ENCODE measurements at places on chromosomes 4 and X.
A peak's percentile ranks its signal among the peaks of the same experiment; 100 is the strongest.

DNA sequence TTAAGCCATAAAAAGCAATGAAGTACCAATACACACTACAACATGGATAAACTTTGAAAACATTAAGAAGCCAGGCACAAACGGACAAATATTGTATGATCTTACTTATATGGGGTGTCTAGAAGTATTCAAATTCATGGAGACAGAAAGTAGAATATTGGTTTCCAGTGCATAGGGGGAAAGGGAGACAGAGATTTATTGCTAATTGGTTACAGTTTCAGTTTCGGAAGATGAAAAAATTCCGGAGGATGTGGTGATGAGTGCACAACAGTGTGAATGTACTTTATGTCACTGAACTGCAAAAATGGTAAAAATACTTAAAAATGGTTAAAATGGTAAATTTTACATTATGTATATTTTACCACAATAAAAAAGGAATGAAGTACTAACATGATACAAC lies 5.1 kb upstream of the PRDX4 start:
- DNase-seq, result no peak

DNA sequence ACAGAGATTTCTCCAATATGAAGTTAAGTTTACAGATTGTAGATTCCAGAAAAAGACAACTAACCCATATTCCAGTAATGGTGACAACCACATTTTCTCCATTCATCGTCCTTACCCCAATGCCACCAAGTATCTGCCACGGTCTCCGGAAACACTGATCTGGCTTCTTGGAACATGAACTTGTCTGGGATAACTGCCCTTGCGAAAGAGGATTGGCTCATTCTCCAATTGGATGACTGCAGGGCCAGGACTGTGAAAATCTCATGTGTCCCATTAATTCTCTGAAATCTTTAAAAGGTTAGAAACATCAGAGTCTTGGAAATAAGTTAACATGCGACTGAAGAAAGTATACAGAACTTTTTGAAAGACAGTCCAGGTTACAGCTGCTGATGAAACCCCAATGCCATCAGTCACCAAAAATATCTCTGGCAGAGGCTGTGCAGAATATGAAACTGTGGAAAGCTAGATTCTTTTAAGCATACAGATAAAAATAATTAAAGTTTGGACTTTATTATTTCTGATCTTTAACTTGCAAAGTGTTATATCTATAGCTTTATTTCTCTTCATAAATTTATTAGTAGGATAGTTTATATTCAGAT lies 496.9 kb downstream of the PPARGC1A start:
- DNase-seq, result no peak

- DNase-seq, result no peak
Measured at GRCh38 chr4:147862043-147862692, 130.3 kb downstream of the ARHGAP10 start.

GRCh38 chr4:14646831-14647230 lies 355.4 kb upstream of the CPEB2 start:
- no peak for DNase-seq

DNA sequence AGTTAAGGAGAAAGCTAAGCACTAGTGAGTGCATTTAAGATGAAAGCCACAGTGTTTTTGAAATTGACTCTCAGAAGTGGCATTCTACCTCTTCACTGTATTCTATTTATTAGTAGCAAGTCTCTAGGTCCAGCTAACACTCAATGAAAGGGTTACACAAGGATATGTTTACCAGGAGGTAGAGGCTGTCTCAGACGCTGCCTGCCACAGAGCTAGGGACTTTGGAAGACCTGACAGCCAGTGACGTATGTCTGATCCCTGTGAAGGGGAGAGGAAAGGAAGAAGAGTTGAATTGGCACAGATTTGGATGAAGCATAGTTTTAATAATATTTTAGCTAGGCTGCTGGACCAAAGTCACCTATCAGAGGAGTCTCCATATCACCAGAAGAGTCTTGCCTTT lies 36.5 kb upstream of the KLHL2 start:
- no peak for DNase-seq

GRCh38 chr4:167578906-167579305 lies 344.6 kb upstream of the SPOCK3 start:
- no peak for DNase-seq

DNA sequence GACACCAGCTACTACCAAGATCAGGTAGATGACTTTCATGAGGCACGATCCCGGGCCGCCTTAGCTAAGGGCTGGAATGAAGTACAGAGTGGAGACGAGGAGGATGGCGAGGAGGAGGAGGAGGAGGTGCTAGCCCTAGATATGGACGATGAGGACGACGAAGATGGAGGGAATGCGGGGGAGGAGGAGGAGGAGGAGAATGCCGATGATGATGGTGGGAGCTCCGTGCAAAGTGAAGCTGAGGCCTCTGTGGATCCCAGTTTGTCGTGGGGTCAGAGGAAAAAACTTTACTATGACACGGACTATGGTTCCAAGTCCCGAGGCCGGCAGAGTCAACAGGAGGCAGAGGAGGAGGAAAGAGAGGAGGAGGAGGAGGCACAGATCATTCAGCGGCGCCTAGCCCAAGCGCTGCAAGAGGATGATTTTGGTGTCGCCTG lies 481 bp downstream of the UTP3 start:
- no peak for DNase-seq

DNA sequence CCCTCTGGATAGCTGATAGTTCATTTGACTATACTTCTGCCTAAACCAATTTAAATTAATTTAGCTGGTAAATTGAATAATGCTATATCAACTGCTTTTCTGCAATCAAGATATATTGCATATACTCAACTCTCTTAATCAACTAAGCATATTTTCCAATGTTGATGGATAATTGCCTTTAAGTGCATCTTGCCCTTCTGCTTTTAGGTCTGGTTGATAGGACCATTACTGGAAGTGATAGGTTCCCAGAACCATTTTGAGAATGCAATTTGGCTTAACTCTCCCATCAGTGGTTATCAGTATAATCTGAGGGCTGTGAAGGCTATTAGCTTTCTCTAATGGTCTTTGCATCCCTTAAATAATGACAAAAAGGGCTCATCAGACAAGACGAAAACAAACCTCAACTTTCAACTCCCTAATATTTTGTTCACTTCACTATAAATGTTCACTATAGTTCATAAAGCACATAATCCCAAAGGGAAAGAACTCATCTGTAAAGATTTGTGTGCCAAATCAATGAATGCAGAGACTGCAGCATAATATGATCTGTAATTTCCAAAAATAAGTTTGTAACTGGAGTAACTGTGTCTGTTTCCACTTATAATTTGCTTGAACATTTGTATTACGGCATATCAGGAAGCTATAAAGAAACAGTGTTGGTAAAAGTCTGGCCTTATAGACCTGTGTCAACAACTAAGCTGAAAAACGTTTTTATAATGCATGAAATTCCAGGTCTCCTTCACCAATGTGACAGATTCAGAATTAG lies 273.6 kb downstream of the FBXO8 start:
- DNase-seq, result no peak

- DNase-seq, result no peak
Measured at GRCh38 chrX:41542135-41542534, 95.0 kb downstream of the NYX start.

- no peak for DNase-seq
Measured at GRCh38 chr4:143700416-143701352, at the start of gene FREM3. TSS of gene FREM3 (minus strand) at chr4:143700675. CDS start at chr4:143700675, 0 bp downstream.

- no peak for DNase-seq
Measured at GRCh38 chr4:15805583-15806517, 27.7 kb downstream of the CD38 start.

DNA sequence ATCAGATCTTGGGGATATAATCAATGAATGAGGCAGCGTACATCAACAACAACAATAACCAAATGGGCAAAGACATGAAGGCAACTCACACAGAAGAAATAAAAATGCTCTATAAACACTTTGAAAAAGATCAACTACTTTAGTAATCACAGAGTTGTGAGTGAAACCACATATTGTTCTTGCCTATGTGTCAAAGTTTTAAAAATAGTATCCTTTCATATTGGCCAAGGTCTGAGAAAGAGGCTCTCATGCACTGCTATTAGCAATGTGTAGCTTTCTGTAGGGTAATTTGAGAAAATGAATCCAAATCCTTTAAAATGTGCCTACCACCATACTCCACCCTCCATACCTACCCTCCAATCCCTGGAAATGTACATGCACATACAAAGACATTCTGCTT lies 25.0 kb downstream of the COQ2 start:
- DNase-seq, result no peak

GRCh38 chr4:9952415-9952950 lies 68.8 kb downstream of the SLC2A9 start:
- DNase-seq, result no peak

- DNase-seq, result no peak
Measured at GRCh38 chr4:165222651-165222994, 15.3 kb downstream of the KLHL2 start.

GRCh38 chrX:54439960-54440871 lies at the start of gene TSR2:
TSS of gene TSR2 (plus strand) at chrX:54440404. CDS start at chrX:54440422, 18 bp downstream.
- DNase-seq, result peak; percentile 60

- no peak for DNase-seq
Measured at GRCh38 chr4:161010227-161010626, 1153.6 kb downstream of the FSTL5 start.

DNA sequence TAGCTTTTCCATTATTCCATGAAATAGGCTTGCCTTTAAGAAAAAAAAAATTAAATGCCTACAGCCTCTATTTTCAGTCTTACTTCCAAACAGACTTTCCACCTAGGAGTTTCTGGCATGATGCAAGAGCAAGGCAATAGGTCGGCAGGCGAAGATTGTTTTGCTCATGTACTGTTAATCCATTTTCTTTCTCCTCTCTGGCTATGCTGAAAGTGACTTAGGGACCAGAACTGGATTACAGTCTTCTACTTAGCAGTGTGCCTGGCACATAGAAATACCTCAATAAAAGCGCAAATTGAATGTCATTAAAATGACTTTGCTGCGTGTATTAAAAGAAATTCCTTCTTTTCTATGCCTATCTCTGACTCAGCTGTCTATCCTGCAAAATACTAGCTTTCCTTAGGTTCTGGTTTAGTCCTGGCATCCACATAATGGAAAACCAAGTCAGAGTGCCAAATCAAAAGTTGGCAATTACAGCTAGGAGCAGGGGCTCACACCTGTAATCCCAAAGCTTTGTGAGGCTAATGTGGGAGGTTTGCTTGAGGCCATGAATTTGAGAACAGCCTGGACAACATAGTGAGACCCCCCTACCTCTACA lies 51.9 kb downstream of the CC2D2A start:
- DNase-seq, result no peak

DNA sequence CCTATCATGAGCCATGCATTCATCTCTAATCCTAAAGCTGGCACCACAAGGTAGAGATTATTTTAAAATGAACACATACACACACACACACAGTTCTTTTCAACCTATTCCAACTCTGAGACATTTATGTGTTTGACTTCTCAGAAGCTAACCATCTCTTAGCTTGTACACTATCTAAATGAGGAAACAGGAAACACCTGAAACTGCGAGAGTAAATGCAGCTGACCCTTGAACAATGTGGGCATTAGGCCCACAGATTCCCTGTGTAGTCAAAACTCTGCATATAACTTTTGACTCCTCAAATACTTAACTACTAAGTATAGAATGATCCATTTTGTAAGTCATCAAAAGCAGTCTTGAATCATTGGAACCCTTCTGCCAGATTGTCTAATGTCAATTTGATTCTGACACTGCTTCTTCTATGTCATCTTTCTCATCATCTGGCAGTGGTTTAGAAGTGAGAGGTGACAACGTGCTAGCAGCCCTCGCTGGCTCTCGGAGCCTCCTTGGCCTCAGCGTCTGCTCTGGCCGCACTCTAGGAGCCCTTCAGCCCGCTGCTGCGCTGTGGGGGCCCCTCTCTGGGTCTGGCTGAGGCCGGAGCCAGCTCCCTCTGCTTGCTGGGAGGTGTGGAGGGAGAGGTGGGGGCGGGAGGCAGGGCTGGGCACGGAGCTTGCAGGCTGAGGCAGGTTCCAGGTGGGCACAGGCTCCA lies 21.4 kb upstream of the IL15 start:
- DNase-seq, result no peak

GRCh38 chr4:184653650-184654049 lies 4.1 kb downstream of the PRIMPOL start:
- DNase-seq, result no peak

DNA sequence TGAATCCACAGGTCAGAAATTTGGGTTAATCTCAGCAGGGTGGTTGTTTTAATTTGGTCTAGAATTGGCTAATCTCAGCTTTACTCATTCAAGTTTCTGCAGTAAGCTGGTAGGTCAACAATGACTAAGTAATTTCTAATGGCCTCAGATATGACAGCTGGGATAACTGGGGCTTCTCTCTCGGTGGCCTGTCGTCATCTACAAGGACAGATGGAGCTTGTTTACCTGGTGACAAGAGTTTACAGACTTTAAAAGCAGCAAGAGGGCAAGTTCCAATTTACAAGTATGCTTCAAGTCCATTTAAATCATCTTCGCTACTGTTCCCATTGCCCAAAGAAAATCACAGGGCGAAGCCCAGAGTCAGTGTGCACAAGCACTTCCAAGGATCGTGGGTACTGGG lies 453.9 kb downstream of the PDHA2 start:
- no peak for DNase-seq

GRCh38 chr4:1668488-1668840 lies 15.6 kb downstream of the FAM53A start:
- no peak for DNase-seq

- no peak for DNase-seq
Measured at GRCh38 chrX:48683411-48683982, at the start of gene WAS. TSS of gene WAS (plus strand) at chrX:48683799. CDS start at chrX:48683854, 55 bp downstream.

GRCh38 chr4:101958547-101958946 lies 168.0 kb downstream of the BANK1 start:
- DNase-seq, result no peak

DNA sequence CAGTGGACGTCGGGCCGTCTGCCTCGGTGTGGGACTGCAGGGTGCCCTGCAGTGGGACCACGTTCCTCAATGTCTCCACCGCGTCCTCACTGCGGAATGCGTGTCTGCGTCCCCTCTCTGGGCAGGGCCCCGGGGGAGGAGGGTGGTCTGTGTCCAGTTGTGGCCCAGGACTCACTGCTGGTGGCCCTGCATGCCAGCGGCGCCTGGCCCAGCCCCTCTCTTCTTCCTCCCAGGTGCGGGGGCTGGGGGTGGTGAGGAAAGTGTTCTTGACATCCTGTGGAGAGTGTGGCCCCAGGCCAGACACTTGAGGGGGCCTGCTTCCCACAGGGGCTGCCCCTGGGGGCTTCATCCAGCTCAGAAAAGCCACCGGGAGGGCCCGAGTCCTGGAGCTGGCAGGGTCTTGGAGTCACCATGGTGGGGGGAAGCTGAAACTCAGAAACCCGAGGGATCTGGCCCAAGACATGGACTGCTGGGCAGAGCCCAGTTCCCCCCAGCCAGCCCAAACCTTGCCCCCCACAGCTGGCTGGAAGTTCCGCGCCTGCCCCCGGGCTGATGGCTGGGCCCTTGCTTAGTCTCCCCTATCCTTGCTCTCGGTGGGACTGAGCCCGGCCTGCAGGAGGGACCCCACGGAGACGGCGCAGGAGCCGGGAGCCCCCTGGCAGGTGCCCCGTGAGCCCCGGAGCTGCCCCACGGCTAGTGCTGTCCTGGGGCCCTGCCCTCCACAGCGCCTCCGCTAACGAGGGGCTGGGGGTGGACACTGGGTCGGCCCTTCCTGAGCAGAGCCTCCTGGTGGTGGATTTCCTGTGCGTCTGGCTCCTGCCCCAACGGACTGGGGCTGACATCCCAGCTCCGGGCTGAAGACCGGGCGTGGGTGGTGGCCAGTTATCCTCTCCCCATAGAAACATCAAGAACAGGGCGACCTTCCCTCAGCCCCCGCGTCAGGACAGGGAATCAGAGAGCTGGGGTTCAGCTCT lies 2.9 kb downstream of the DOK7 start:
- no peak for DNase-seq

GRCh38 chr4:11072463-11072862 lies 356.2 kb downstream of the HS3ST1 start:
- no peak for DNase-seq

All from activated CD4-positive, alpha-beta T cell treated with anti-CD3 and anti-CD28 coated beads for 1 hour (primary cell).